ENCODE measurements at places on chromosomes 4 and X.

- DNase-seq, result no peak
These were observed 176.1 kb upstream of the HS3ST1 start for GRCh38 chr4:11604821-11605220.

- no peak for DNase-seq
These were observed 266.8 kb upstream of the LDB2 start for GRCh38 chr4:17165286-17165685.

DNA sequence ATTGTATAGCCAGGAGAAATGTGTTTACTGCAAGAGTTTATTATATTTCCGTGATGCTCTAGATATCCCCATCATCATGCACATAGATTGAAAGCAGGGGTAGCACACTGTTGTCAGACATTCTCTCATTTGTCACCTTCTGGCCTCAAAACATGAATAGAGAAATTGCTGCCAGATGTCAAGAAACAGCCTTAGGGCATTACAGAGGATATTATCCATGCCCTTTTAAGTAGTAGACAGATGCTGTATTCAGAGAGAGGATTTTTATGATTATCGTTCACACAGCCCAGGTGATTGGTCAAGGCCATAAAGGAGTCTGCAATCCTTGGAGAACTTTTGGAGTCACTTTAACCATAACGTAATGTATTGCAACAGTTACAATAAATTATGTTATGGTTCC is 1961.5 kb upstream of the TENM3 start:
- no peak for DNase-seq

DNA sequence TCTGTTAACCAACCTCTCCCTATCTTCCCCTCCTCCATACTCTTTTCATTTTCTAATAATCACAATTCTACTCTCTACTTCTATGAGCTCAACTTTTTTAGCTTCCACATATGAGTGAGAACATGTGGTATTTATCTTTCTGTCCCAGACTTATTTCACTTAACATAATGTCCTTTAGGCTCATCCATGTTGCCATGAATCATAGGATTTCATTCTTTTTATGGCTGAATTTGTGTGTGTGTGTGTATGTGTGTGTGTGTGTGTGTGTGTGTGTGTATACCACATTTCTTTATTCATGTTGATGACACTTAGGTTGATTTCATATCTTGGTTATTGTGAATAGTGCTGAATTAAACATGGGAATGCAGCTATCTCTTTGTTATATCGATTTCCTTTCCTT is 37.4 kb downstream of the RUFY3 start:
- DNase-seq, result no peak

GRCh38 chr4:95985051-95985450 is 145.2 kb downstream of the PDHA2 start:
- DNase-seq, result no peak

GRCh38 chr4:140037353-140038030 is 116.5 kb downstream of the MAML3 start:
- DNase-seq, result no peak
